ENCODE measurements at places on chromosomes 13 and 19. TPM values are rescaled to one million over a fixed set of nuclear protein-coding genes. Genes with fewer than 3 reads are reported as not detected.
A peak's percentile ranks its signal among the peaks of the same experiment; 100 is the strongest.

Gene CADM4
- total RNA-seq, result 1.5 TPM

- H3K36me3 ChIP-seq, result no peaks in the 10 kb centered on the region
- no peak overlapping the region for H3K4me3 ChIP-seq
- H3K27me3 ChIP-seq, result no peaks in the 10 kb centered on the region
- no peak overlapping the region for H3K27ac ChIP-seq
These were observed 836.4 kb downstream of the SLITRK6 start for GRCh38 chr13:84962849-84963248.

- peaks cover 23% of the 10 kb centered on the region for H3K36me3 ChIP-seq
- H3K27ac ChIP-seq, result peak overlapping the region; percentile 55
- no peaks in the 10 kb centered on the region for H3K27me3 ChIP-seq
- no peak overlapping the region for H3K4me3 ChIP-seq
- no peak for DNase-seq
- peaks cover 14% of the 10 kb centered on the region for H3K4me1 ChIP-seq
These were observed 22.1 kb downstream of the MAST3 start for GRCh38 chr19:18119717-18120105.

DNA sequence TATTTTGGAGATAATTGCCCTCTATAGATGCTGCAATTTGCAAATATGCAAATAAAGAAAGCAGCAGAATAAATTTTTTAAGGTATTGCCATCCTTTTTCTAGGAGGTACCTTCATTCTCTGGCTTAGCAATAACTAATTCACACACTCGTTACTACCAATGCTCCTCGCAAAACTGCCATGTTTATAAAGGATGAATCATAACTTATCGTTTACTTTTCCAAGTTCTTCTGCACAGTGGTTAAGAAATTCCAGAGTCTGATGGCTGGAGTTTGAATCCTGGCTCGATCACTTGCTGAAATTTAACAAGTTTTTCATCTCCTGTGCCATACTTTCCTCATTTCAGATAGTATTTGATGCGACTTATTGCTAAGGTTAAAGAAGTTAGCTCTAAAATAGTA, 708.6 kb upstream of the KLHL1 start:
- no peaks in the 10 kb centered on the region for H3K36me3 ChIP-seq
- no peaks in the 10 kb centered on the region for H3K27me3 ChIP-seq
- H3K4me3 ChIP-seq, result no peak overlapping the region
- no peak for DNase-seq

- H3K27ac ChIP-seq, result peak within 1 kb of the TSS; percentile 91
- peak within 1 kb of the TSS; percentile 85 for H3K4me3 ChIP-seq
- peaks cover 43% of the 10 kb centered on the region for H3K36me3 ChIP-seq
- peaks cover 12% of the 10 kb centered on the region for H3K4me1 ChIP-seq
- DNase-seq, result peak; percentile 94
These were observed at the start of gene MED26 for GRCh38 chr19:16628183-16628983. Gene MED26 (minus strand): TSS chr19:16628204. CDS start chr19:16627943, 261 bp downstream.

DNA sequence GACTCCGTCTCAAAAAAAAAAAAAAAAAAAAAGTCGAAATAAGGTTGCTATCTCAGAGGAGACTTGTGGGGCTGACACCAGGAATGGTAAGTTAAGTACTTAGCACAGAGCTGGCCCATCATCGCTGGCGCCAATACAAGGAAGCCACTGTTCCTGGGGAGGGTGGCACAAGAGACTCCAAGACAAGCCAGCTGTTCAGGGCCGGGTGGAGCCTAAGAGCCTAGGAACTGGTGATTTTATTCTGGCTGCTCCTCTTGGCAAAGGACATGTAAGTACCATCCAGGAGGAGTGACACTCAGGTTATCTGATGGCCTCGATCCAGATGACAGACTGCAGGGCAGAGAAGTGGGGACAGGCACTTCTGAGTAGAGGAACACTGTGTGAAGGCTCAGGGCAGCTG, 3.8 kb downstream of the ELOF1 start:
- peaks cover 15% of the 10 kb centered on the region for H3K4me1 ChIP-seq
- no peak for DNase-seq
- H3K27me3 ChIP-seq, result no peaks in the 10 kb centered on the region

- peaks cover 13% of the 10 kb centered on the region for H3K27me3 ChIP-seq
- peaks cover 58% of the 10 kb centered on the region for H3K4me1 ChIP-seq
- DNase-seq, result peak; percentile 37
- peak overlapping the region; percentile 94 for H3K27ac ChIP-seq
- H3K4me3 ChIP-seq, result peak overlapping the region; percentile 82
These were observed 3.0 kb upstream of the COX6B1 start for GRCh38 chr19:35644987-35645679.

- H3K4me1 ChIP-seq, result no peaks in the 10 kb centered on the region
- H3K4me3 ChIP-seq, result no peak overlapping the region
- no peak overlapping the region for H3K27ac ChIP-seq
- DNase-seq, result no peak
- no peaks in the 10 kb centered on the region for H3K36me3 ChIP-seq
These were observed 10.9 kb upstream of the CBY2 start for GRCh38 chr13:45691251-45691650.

All from thymus (tissue), 14 donors.